ENCODE measurements at places on chromosomes 5 and 9.

DNA sequence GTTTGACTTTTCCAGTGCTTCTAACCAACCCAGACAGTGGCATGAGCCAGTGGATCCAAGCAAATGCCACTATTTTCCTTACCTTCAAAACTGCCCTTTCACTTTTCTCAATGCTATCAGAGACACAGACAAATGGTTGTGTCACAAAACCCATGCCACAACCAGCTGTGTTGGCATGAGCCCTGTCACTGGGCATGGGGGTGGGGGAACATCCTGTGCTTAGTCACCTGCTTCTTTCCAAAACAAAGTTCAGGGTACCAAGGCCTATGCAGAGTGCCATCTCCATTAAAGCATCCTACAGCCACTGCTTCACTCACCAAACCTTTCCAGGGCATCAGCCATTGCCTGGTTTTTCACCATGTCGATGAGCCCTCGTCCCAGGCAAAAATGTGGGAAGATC, 30.1 kb downstream of the NIPSNAP3B start:
- no peak for DNase-seq

DNA sequence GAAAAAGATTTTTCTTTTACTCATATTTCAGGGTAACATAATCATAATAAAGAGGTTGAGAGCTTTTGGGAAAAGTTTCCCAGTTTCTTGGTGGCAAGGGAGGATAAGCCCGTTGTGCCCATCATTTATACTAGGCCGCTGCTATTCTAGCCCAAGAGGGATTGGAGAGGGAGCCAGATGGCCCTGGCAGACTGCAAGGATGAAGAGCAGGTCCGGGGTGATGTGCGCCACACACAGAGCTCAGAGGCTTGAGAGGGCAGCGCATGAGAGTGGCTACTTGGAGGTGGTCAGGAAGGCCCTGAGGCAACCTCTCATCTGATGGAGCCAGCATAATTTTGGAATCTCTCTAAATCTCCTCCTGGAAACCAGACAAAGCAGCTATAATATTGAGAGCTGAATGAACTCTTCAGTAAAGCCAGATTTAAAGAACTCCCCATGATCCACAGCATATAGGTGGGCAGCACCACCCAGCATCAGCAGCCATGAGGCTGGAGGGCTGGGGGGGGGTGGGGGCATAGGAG, 110.1 kb downstream of the MED27 start:
- DNase-seq = peak; percentile 30

- DNase-seq = peak; percentile 54
Measured at GRCh38 chr5:169161022-169161680, 139.8 kb downstream of the SLIT3 start.

GRCh38 chr5:136056336-136056735, 27.5 kb downstream of the TGFBI start:
- no peak for DNase-seq

- no peak for DNase-seq
Measured at GRCh38 chr5:34587355-34588241, 68.5 kb upstream of the RAI14 start.
